OCI-M1 (cell line): ENCODE measurements at places on chromosomes 16 and 17.

GRCh38 chr17:27825459-27825858 is 25.1 kb upstream of the NOS2 start:
- DNase-seq: no peak

GRCh38 chr16:28879261-28879840 is 1.1 kb downstream of the ATP2A1 start:
- DNase-seq: no peak

GRCh38 chr16:85300406-85300968 is 188.2 kb upstream of the CIBAR2 start:
- DNase-seq: no peak

- no peak for DNase-seq
Observed at GRCh38 chr17:73393962-73394361, 82.2 kb upstream of the CDC42EP4 start.

- DNase-seq: no peak
Observed at GRCh38 chr16:85170590-85171003, 58.3 kb upstream of the CIBAR2 start.

DNA sequence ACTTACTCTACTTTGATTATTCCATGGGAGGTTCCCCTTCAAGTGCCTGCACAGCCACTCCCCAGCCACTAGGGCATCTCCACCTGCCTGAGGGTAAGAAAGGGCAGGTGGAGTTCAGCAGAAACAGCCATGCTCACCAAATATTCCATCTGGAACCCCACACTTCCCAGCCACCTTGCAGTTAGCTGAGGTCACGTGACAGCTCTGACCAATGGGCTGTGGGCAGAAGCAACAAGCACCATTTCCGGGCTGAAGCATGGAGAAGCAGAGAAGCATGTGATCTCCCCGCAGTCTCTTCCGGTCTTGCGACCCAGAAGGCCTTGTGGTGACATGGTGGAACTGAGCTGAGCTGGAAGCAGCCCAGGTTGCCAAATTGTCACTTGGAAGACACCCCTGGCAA is 108.6 kb downstream of the CCT6B start:
- DNase-seq: peak; percentile 11
